EH (cell line): ENCODE measurements at places on chromosomes 12 and 14.

GRCh38 chr12:80958162-80958561 lies 20.4 kb upstream of the LIN7A start:
- DNase-seq: no peak

DNA sequence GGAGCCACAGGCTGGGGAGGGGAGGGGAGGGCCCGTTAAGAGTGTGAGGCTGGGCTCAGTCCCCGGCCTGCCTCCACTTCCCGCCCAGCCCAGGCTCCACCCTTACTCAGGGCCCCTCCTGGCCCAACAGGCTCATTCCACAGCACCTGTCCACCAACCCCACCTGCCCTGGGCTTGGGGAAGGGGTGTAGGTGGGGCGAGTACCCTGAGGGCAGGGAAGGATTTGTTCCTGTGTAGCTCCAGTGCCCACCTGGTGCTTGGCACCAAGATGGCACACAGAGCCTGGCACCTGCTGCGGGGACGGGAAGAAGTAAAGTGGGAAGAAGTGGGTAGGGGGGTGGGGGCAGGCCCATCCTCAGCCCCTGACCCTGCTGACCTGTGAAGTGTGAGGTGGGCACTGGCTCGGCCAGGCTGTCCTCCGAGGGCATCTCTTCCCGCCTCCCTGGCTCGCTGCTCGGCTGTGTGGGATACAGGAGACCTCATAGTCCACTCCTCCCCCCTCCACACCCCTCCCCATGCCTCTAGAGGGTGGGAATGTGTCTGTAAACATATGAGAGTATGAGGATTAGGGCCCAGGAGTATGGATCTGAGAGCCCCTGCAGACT lies 35.1 kb downstream of the NCKAP5L start:
- no peak for DNase-seq

GRCh38 chr12:3534511-3534910 lies 43.5 kb downstream of the PRMT8 start:
- no peak for DNase-seq

DNA sequence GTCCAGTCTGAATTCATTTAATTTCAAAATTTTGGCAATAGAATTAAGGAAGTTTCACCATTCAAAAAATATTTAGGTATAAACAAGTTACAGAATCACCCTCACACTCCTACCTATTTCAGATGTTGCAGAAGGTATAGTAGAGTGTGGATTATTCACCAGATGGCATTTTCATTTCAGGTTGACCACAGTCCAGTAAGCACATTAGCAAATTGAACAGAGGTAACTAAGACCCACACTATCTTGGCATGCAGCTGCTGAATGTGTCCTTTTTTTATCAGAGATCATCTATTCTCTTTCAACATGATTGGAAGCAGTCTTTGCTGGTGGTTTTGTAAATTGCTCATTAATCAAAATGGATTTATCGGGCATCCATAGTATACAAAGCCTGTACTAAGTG lies 151.8 kb upstream of the GARIN6 start:
- DNase-seq: no peak

DNA sequence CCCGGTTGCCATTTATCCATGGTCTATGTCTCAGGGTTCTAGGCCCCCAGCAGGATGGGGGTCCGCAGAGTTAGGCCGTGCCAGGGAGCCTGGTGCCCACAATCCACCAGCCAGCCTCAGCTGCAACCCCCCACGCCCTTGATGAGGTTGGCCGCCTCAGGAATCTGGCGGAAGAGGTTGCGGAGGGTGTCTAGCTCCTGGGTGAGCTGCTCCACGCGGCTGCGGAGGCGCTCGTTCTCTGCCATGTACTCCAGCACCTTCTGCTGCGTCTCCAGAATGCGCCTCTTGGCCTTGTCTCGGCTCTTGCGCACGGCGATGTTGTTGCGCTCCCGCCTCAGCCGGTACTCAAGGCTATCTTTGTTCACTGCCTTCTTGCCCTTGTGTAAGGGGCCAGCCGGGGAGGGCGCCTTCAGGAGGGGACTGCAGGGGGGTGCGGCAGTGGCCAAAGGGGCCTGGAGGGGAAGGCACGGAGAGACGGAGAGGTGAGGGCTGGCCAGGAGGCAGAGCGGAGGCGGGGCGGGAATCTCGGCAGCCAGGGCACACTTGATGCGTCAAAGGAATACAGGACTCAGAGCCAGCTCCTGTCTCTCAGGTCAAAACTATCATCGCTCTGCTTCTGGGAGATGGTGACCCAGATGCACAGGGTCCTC lies 1.6 kb downstream of the CEBPE start:
- DNase-seq: no peak

GRCh38 chr14:106378191-106378590 lies 851.8 kb downstream of the TMEM121 start:
- no peak for DNase-seq

GRCh38 chr12:108368089-108368488 lies 29.0 kb upstream of the CMKLR1 start:
- no peak for DNase-seq

- no peak for DNase-seq
Observed at GRCh38 chr12:51706206-51706605, 115.2 kb downstream of the SCN8A start.
